ENCODE measurements at places on chromosomes 4 and X.

DNA sequence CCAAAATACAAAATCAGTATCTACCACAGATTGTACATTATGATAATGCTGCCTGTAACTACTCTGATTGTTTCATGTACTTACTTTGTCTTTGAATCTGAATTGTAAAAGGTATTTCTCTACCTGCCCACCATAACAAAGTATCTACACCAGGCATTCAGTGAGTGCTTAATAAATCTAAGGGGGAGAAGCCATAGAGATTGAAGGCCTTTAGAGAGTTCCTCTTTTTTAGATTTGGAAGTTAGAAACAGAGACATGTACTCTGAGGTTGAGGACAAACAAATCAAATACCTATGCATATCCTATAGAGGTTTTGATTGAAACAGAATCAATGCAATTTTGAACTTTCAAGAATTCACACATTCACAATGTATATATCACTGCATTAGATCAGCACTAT lies 42.7 kb downstream of the SAT1 start:
- no peak for DNase-seq

DNA sequence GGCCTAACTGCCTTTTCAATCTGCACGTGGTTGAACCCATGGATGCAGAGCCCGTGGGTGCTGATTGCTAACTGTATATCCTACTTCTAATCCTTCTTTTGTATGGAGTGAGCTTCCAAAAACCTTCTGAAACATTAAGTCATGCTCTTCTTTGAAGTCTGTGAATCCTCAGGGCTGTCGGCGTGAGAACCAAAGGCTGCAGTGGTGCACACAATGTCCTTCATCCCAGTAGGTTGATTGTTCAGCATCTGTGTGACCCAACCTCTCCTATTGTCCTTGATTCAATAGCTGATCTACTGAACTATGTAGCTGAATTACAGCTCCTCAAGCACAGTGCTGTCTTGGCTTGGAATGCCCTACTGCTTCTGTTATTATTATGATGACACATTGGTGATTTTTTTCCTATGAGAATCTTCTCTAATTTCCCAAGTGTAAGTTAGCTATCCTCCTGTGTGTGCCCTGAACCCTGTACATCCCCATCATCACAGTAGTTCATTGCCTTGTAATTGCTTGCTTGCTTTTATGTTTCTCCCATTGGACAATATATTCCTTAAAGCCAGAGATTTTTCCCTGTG lies 294.6 kb downstream of the TRIML1 start:
- DNase-seq, result no peak

DNA sequence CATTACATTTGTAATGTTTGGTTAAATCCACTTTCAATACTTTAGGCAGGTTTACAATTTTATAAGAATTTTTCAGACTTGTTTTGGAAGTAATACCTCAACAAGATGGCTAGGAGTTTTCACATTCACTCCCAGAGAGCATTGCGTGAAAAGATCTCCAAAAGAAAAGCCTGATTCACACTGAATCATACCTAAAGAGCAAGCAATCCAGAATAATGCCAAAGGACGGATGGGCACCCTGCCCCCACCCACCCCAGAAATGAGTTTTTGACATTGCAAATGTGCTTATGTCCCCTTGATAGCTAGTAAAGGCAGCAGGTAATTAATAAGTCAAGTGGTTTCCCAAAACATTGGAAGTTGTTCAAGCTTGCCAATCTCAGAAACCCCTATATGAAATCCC lies 557.7 kb upstream of the TENM3 start:
- no peak for DNase-seq

- no peak for DNase-seq
Observed at GRCh38 chr4:150510176-150510865, 71.6 kb upstream of the MAB21L2 start.
